ENCODE measurements at places on chromosomes 16 and 17.
A peak's percentile ranks its signal among the peaks of the same experiment; 100 is the strongest.

DNA sequence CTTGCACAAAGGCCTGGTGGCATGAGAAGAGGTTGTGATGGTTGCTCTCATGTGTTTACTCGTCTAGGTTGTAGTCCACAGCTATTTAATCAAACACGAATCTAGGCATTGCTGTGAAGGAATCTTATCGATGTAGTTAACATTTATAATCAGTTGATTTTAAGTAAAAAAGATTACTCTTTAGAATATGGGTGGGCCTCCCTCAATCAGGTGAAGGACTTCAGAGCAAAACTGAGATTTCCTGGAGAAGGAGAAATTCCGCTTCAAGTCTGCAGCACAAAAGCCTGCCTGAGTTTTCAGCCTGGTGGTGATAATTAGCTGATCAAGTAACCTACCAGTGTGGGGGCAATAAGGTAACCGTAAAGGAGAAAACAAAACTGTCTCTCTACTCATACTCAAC is 523.6 kb downstream of the GRIN2A start:
- no peak for DNase-seq

GRCh38 chr17:45228763-45229539 is 7.3 kb downstream of the FMNL1 start:
- DNase-seq = peak; percentile 87

DNA sequence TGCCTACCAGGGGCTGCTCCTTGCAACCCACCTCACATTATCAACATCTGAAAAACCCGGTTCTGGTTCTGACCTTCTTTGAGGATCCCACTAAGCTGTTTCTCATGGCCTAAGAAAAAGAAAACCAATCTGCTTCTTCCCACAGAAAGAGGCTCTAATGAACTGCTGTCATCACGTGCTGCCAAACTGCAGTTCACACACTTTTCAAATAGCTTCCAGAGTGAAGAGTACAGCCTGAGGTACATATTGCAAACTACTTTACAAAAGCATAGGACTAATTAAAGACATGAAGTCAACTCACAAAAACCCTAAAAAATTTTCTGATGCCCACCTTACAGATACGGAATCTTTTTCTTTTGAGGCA is 36.7 kb downstream of the SMG6 start:
- no peak for DNase-seq

DNA sequence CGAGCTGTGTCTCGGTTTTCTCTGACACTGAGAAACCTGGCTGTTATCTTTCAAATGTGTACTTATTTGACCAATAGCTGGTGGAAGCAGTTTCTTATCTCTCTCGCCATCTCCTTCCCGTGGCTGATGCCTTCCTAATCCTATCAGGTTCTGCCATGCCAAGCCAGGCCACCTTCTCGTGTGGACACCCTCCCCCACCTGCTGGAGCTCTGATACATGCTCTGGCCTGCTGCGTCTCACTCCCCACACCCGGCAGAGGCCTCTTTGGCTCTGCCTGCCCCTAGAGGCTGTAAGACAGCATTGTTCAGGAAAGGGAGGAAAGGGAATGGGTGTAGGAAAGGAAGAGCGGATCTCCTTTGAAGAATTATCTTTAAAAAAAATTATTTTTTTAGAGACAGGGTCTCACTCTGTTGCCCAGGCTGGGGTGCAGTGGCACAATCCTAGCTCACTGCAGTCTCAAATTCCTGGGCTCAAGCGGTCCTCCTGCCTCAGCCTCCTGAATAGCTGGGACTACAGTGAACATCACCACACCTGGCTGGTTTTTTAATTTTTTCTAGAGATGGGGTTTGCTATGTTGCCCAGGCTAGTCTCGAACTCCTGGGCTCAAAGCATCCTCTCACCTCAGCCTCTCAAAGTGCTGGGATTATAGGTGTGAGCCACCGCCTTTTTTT is 7.5 kb upstream of the ARMC5 start:
- DNase-seq = no peak

DNA sequence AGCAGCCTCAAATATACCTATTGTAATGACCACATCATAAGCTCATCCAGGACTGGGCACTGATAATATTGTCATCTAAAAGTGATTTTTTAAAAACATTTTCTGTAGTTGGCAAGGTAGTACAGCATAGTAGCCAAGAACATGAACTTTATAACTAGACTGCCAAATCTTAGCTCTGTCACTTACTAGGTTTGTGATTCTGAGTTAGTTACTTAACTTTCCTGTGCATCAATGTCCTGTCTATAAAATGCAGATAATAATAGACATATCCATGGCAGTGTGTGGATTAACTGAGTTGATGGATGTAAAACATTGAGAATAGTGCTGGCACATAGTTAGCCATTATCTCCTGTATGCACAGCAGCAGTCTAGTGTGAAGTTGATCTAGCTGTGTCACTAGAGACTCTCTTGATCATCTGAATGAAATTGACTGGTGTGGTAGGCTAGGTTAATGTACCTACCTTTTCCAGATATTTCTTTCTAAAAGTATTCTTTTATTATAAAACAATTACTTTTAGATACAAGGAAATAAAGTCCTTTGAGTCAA is 101.5 kb downstream of the STXBP4 start:
- no peak for DNase-seq

GRCh38 chr17:80363120-80363515 is 51.8 kb upstream of the ENDOV start:
- DNase-seq = no peak

DNA sequence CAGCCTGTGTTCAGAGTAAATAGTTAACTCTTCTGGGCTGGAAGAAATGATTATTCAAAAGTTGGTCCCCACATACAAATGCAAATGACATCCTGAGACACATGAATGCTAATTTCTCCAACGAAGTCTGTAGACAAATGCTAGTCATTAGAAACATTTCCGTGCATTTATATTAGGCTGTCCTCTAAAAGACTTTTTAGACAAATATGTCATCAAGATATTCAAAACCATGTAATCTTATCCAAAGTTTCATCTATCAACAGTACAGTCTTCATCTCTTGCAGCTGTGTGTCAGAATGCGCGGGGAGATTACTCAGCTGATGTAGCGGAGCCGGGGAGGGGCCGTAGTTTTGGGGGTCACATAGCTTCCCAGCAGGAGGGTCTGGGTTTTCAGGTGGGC is 33.8 kb upstream of the MAF start:
- no peak for DNase-seq

DNA sequence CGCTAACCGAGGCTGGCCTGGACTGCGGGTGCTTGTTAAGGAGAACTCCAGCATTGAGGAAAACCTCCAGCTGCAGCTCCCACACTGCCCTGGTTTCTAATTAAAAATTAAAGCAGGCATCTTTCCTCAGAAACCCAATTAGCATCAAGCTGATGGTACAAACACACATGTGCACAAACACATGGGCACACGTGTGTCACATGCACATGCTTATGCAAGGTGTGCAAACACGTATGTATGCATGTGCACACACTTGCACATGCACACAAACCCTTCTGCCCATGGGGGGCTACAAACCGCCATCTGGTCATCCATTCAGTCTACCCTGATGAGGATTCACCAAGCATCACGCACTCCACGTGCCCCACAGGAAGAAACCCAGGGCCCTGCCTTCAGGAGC is 182.5 kb downstream of the ZNF423 start:
- DNase-seq = no peak

- DNase-seq = no peak
Measured at GRCh38 chr16:67278773-67279295, 498 bp upstream of the PLEKHG4 start.

DNA sequence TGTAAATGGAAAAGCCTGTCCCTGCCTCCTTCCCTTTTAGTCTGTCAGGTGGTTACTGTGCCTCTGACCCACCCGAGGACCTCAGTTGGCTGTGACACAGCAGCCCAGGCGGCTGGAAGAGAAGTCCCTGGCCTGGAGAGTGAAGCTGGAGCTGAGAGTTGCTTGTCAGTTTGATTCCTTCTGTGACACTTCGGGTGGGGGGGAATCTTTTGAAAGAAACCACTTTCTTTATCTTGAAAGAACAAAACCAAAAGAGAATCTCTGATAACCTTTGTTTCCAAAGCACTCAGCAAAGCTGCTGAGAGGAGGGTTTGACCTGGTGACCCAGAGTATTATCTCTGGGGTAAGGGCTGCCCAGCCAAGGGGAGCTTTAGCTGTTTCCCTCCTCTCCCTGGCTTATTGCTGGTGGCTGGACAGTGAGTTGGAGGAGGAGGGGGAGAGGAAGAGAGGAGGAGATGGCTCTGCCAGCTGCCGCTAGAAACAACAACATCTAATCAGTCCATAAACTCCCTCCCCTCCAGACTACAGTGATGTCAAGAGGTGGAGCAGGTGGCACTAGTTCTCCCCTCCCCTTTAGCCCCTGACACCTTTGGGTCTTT is 34.0 kb downstream of the YPEL2 start:
- DNase-seq = no peak

DNA sequence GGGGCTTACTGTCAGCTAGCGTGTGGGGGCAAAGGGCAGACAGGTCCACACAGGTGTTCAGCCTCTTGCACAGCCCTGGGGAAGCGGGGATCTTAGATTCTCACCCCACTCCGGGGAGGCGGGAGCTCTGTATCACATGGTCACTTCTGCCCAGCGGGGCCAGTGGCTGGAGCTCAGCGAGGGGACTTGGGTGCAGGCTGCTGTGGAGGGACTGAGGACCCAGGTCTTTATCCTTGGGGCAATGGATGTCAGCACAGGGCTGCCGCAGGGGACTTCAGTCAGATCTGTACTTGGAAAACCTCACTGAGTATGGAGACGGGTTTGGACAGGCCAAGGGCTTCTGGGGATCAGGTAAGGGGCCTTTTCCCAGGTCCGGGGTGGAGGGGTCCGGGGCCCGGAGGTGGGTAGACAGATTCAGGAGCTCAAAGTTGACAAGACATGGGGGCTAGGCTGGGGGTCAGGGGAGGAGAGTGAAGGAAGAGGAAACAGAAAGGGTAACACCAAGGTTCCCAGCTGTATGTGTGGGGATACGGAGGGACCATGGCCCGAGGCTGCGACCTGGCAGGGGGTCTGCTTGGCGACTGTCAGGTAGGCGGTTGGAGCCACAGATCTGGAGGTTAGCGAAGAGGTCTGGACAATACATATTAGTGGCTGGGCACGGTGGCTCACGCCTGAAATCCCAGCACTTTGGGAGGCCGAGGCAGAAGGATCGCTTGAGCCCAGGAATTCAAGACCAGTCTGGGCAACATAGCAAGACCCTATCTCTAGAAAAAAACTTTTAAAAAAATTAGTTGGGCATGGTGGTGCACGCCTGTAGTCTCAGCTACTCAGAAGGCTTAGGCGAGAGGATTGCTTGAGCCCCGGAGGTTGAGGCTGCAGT is 15.1 kb upstream of the BAIAP2 start:
- peak; percentile 55 for DNase-seq

- DNase-seq = no peak
Measured at GRCh38 chr16:66521252-66521713, 28.6 kb downstream of the TK2 start.

GRCh38 chr16:89431158-89431584 is 59.2 kb downstream of the ANKRD11 start:
- no peak for DNase-seq

- no peak for DNase-seq
Measured at GRCh38 chr16:88406096-88407041, 23.6 kb downstream of the ZNF469 start.

GRCh38 chr17:65544672-65545071 is 16.8 kb downstream of the AXIN2 start:
- DNase-seq = no peak

GRCh38 chr16:14121872-14122271 is 50.8 kb downstream of the MRTFB start:
- DNase-seq = no peak

- DNase-seq = peak; percentile 87
Measured at GRCh38 chr16:84836234-84836647, 16.5 kb downstream of the CRISPLD2 start.

DNA sequence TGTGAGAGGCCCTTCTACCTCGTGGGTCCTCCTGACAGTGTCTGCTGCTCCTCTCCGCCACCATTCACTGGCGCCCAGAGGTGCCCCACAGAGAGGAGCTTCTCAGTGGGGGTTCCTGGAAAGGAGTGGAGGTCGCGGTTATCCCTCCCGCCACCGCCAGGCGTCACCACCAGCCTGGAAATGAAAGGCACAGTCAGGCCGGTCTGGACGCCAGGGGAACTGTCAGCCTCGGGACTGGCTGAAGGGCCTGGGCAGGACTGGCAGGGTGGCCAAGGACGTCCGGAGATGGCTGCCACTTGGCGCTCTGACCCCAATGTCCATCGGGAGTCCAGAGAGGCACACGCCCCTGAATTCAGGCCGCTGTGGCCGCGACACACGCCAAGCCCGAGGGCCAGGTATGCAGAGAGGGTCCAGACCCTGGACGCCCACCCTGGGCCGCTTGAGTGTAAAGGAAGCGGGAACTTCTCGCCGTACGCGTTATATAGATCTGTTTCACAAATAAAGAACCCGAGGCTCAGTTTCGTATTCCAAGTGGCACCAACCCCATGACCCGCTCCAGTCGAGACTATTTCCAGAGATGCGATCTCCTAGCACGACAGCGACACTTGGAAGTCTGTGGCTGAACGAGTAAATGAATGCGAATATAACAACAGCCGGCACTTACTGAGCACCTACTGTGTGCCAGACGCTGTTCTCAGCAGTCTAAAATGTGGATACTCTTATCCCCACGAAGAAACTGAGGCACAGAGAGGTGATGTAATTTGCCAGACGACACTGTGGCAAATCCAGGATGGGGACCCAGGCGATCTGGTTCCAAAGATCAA is 7.6 kb upstream of the NXPH3 start:
- peak; percentile 92 for DNase-seq

DNA sequence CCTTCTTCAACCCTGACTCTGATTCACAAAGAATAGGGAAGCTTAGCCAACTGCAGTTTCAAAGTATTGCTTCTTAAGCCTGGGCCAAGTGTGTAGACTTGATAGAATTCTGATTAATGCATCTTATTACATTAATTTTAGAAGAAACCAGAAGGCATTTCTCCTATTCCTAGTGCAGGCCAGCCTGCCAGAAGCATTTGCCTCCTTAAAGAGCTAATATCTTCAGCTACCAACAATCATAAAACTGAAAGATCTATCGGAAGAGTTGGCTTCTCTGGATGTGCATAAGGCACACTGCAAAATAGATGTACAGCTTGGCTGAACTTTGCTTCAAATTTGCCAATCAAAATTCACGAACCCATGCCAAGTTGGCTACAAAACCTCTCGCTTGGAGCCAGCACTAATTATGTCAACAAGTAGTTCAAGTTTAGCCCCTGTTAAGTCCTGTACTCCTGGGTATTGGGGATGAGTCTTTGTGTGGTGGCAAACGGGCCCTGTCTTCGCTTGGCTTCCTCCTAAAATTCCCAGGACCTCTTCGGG is 717.8 kb downstream of the WWOX start:
- DNase-seq = no peak

- DNase-seq = no peak
Measured at GRCh38 chr17:76432004-76432403, 20.9 kb downstream of the UBE2O start.
